ENCODE measurements at places on chromosomes 7 and 10. TPM values are rescaled to one million over a fixed set of nuclear protein-coding genes. Genes with fewer than 3 reads are reported as not detected.

The ZNF239 gene
- 6.0 TPM for total RNA-seq

The GNGT1 gene
- not detected for total RNA-seq

The TAC1 gene
- not detected for total RNA-seq

The VGF gene
- total RNA-seq: not detected

The ASCC1 gene
- total RNA-seq: 27.1 TPM

The ZNF365 gene
- 7.0 TPM for total RNA-seq

The GPR37 gene
- total RNA-seq: 4.6 TPM

The PPP1R9A gene
- total RNA-seq: 0.14 TPM

The EPDR1 gene
- total RNA-seq: 1.8 TPM
